GOT3 (cell line): ENCODE measurements at places on chromosomes 6 and 20.

DNA sequence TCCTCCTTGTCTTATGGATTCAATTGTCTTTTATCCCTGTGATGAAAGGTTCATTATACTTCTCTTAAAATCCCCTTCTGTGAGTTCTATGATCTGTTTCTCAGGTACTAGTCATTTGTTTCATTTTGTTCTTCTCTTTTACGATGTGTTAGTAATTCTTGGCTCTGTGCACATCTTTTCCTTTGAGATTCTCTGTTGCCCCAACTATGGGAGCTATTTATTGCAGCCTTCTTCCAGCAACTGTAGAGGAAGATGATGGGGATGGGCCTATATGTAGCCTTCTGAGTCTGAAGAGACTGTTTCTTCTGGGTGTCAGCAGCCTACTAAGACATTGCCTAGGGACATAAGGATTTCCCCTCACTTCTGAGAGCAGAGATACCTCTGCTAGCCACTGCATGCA, 50.4 kb upstream of the TRERF1 start:
- DNase-seq = no peak

DNA sequence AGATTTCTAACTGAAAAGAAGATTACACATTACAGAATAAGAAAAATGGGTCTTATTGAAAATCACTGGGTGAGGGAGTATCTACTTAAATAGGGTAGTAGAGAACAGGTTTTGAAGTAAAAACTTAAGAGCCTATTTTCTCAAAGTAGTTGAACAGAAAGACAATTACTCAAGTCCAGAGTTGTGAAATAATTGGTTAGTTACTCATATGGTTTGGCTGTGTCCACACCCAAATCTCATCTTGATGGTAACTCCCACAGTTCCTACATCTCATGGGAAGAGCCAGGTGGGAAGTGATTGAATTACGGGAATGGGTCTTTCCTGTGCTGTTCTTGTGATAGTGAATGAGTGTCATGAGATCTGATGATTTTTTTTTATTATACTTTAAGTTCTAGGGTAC, 1035.3 kb upstream of the GJE1 start:
- no peak for DNase-seq

DNA sequence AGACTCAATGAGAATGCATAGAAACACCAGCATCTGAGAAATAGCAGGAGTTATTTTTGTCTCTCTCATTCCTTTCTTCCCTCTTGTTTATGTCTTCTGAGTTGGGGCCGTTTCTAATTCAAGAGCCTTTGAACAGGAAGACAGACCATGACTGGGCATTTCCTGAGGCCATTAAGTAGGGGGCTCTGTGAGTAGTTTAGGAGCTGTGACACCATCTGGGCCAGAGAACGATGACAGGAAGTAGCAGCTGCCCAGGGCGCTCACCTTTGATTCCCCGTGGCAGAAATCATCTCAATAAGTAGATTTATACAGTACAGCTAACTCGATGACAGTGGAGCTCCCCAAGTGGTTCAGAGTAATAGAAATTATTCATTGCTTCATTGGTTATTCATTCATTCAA, 298.4 kb upstream of the PLN start:
- DNase-seq = no peak

DNA sequence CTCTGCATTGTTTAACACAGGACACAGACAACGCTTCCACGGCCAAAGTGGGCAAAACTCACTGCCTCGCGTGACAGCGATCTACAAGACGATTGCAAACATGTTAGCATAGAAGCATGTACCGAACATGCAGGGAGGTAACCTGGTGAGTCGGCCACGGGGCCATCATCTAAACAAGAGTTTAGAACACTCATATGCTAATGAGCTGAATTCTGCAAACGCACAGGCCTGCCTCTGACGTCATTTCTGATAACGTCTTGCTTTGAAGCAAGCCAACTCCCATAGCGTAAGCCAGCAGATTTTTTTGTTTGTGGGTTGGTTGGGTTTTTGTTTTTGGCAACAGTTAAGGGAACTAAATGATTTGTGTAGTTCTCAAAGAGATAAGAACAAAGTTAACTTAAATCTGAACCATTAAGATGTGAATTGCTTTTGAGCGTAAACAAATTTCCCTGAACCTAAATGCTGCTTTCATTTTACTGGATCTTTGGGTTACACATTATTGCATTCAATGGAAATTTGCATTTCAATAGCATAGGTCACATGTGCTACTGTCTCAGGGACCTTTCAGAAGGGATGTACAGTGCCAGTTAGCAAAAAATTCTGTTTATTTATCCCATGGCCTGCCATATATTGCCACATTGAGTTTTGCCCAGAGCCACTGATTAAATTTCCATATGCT, 184.5 kb upstream of the PDE10A start:
- no peak for DNase-seq

- DNase-seq = no peak
Measured at GRCh38 chr6:14312587-14312986, 195.0 kb downstream of the CD83 start.

DNA sequence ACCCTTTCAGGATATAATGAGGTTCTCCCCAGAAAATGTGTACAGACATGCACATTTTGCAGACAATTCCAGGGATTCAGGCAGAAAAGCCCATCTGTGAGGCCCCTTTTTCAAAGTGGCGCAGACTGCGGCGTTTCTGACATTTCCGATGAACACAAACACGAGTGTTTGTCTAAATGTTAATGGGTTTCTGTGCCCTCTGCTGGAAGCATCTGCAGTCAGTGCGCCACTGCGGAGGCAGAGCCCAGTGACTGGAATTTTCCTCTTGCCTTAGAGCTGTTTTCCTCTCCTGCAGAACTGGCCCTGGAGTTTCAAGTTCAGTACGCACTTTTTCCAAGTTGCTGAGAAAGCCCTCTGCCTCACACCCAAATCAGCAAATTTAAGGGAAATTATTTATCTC, 15.3 kb downstream of the ANKRD60 start:
- DNase-seq = no peak

DNA sequence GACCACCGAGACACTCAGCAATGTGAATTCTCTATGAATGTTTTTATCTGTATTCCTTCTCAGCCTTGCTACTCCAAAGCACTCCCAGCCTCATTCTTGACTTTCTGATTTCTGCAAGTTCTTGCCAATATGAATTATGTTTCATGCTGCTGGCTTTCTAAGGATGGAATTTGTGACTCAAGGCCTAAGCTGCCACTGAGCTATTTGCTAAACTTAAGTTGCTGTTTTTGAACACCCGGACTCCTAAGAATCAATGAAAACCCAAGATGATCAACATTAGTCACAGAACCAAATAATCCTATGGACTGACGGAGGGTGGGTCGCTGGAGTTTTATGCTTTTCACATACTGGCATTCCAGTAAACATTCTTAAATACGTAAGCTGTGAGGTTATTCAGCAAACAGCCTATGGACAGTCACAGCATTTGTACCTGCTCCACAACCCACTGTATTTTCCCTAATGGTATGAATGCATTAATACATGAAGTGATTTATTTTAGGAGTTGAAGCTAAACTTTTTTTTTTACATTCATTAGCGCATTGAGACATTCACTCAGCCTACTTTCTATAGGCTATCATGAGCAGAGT, 8.2 kb upstream of the PXDC1 start:
- DNase-seq = no peak

- no peak for DNase-seq
Measured at GRCh38 chr6:169567819-169568218, 134.0 kb downstream of the WDR27 start.

- no peak for DNase-seq
Measured at GRCh38 chr6:100126790-100127484, 132.9 kb upstream of the MCHR2 start.

GRCh38 chr6:120965814-120966213, 368.5 kb downstream of the TBC1D32 start:
- no peak for DNase-seq

DNA sequence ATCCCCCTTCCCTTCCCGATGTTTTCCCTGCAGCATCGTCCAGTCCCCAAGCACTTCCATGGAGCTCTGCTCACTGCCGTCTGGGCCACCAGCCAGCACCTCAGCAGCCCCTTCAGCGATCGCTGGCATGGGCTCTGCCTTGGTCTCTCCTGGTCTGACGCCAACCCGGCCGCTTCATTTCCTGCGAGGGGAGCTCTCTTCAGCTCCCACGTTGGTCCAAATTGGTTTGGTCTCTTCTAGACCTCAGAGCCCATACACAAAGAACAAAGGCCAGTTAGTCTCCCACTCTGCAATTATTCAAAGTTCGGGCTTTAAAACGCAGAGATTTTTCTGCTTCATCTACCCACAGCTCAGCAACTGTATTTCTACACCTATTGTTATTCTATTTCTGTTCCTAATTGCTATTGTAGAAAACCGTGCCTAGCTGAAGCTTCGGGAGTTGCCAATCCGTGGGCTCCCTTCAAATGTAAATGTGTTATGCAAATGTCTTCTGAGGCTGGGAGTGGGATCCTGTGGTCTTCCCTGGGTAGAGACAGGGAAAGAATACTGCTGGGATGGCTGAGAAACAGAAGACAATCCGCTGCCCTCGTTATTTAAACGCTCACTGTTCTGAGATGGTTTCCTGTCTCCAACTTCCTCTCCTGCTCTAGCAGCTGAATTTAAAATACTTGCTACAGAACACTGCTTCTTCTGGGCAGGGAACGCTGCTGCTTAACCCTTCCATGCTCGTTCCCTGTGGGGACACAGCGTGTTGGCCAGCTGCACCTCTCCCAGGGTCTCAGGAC, 154.2 kb upstream of the QKI start:
- DNase-seq = no peak

- no peak for DNase-seq
Measured at GRCh38 chr6:21019614-21020013, 485.4 kb downstream of the CDKAL1 start.

DNA sequence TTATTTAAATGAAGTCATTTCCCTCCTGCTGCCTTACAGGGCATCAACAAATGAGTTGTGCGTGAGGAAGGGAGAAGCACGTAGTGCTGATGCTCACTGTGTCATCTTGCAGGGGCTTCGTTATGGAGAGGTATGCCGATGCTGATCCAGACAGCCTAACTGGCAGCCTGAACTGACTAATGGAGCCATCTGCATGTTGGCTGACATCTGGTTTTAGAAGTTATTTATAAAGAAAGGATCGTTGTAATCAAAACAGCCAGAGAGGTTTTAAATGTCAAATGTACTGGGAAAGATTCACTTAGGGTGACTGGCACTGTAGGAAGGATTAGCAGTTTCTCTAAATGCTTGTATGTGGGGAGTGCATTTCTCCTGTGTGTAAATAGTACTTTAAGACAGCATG, 54.6 kb downstream of the FARS2 start:
- DNase-seq = no peak

- DNase-seq = no peak
Measured at GRCh38 chr6:56839533-56840183, 115.2 kb upstream of the BEND6 start.

GRCh38 chr20:24773751-24774201, 175.3 kb upstream of the CST7 start:
- DNase-seq = no peak

DNA sequence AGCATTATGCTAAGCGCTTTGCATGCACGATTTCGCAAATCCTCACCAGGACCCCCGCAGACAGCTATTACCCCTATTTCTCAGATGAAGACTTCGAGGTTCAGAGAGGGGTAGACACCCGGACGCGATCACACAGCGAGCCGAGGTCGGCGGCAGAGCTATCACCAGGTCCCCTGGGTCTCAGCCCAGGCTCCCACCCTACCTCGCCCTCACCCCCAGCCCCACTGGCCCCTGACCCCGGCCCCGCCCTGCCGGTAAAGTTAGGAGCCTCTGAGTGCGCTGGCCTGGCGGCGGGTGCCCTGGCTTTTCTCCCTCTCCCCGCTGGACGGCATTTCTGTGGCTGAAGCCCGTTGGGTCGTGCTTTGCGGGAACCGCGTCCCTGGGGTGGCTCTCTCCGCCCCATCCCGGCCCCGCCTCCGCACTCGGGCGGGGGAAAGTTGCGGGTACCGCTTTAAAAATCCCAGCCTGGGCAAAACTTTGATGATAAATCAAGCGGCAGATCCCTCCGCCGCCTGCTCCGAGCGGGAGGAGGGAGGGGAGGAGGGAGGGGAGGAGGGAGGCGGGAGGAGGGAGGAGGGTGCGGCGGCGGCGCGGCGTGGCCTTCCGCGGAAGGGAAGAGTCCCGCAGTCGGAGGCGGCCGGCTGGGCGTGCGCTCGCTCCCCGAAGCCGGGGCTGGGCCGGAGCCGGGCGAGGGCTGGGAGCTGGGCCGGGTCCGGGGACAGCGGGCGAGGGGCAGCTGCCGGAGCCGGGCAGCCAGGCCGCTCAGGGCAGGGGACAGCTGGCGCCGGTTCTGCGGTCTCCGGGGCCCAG, at the start of gene VSTM2L:
Gene VSTM2L (plus strand): TSS at position 624 of the 810 bp plus-strand sequence. CDS start 224 bp downstream, outside the sequence.
- DNase-seq = peak; percentile 24

- no peak for DNase-seq
Measured at GRCh38 chr20:47795214-47795907, 10.1 kb upstream of the SULF2 start.

DNA sequence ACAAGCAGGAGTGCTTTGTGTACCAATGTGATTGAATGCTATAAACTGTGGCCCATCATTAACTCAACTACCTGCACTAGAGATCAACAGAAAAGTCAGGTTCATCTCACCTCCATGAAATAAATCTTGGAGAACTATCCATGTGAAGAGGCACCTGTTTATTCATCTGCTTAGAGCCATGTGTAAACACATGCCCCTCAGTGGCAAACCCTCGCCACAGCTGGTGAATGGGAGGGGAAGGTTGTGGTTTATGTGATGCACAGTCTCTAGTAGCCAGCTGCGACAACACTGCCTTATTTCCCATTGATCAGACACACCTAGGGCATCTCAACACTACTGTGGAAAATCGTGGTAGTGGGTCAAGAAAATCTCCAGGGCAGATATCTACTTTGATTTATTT, 640.2 kb downstream of the PTPRT start:
- DNase-seq = no peak

DNA sequence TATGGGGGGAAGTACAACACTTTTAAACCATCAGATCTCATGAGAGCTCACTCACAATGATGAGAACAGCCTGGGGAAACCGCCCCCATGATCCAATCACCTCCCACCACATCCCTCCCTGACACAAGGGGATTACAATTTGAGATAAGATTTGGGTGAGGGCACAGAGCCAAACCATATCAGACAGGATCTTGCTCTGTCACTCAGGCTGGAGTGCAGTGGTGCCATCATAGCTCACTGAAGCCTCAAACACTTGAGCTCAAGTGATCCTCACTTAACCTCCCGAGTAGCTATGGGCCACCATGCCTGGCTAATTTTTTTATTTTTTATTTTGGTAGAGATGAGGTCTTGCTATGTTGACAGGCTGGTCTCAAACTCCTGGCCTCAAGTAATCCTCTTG, 5.1 kb upstream of the IYD start:
- no peak for DNase-seq

GRCh38 chr6:20328266-20328923, 73.3 kb upstream of the E2F3 start:
- no peak for DNase-seq

- no peak for DNase-seq
Measured at GRCh38 chr20:63979557-63980316, at the start of gene SAMD10. Gene SAMD10 (minus strand): TSS chr20:63979642. CDS start chr20:63979467, 175 bp downstream.

- peak; percentile 48 for DNase-seq
Measured at GRCh38 chr6:152380993-152381898, 255.9 kb downstream of the SYNE1 start.
